Tibial nerve (tissue), 4 donors: ENCODE measurements at places on chromosomes 4 and X. TPM values are rescaled to one million over a fixed set of nuclear protein-coding genes. Genes with fewer than 3 reads are reported as not detected.

DNA sequence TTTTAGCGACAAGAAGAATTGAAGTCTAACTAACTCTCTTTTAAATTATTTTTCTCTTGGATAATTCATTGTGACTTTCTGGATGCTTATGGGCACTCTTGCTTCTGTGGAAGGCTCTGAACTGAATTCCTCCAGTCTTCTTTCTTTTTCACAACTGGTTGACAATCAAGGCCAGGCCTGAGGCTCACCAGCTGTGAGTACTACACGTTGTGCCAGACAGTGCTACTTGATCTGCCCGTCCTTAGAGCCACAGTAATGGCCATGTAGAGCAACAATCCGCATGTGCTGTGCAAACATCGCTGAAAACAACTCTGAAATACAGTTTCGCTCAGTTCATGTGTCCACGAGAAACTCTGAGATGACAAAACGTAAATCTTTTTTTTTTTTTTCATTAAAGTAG, 1336.3 kb upstream of the AGA start:
- no peaks in the 10 kb centered on the region for H3K4me1 ChIP-seq
- no peaks in the 10 kb centered on the region for H3K36me3 ChIP-seq
- no peak for DNase-seq
- H3K4me3 ChIP-seq, result no peak overlapping the region

DNA sequence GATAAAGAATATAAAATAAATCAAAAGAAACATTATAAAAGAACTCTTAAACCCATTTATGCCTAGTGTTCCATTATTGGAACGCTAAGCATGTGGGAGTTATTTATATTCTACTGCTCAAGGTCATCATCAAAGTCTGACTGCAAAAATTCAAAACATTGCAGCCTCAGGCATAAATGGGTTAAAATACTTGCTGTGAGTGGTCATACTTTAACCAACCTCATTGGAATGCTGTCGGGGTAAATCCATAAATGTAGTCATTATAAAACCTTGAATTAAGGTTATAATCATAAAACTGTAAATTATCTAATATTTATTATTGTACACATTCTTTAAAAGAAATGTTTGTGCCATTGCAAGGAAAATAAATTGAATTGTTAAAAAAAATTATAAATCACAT, 55.0 kb downstream of the RPS6KA6 start:
- H3K27me3 ChIP-seq, result no peaks in the 10 kb centered on the region
- H3K4me3 ChIP-seq, result no peak overlapping the region
- no peaks in the 10 kb centered on the region for H3K36me3 ChIP-seq
- no peak for DNase-seq
- no peaks in the 10 kb centered on the region for H3K4me1 ChIP-seq

- no peak overlapping the region for H3K4me3 ChIP-seq
- H3K27ac ChIP-seq, result no peak overlapping the region
- H3K27me3 ChIP-seq, result no peaks in the 10 kb centered on the region
Measured at GRCh38 chrX:118352566-118352965, 6.7 kb downstream of the WDR44 start.

The SPANXN2 gene
- total RNA-seq, result not detected

GRCh38 chrX:109501176-109501575, 19.3 kb upstream of the GUCY2F start:
- peaks cover 32% of the 10 kb centered on the region for H3K27me3 ChIP-seq
- no peak overlapping the region for H3K4me3 ChIP-seq
- no peaks in the 10 kb centered on the region for H3K4me1 ChIP-seq
- no peaks in the 10 kb centered on the region for H3K36me3 ChIP-seq
- H3K27ac ChIP-seq, result no peak overlapping the region
- no peak for DNase-seq

DNA sequence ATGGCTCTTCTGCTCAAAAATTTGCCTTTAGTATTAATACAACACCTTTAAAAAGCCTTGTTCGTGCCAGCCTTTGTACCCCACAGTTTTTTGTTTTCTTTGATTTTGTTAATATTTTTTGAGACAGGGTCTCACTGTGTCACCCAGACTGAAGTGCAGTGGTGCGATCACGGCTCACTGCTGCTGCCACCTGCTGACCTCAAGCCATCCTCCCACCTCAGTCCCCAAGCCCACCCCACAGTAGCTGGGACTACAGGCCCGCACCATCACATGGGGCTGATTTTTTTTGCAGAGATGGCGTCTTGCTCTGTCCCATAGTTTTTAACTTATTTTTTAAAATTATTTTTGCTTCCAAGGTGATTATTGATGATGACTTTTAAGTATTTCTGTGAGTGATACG, 134.0 kb downstream of the HTR2C start:
- H3K36me3 ChIP-seq, result no peaks in the 10 kb centered on the region
- H3K27me3 ChIP-seq, result no peaks in the 10 kb centered on the region

DNA sequence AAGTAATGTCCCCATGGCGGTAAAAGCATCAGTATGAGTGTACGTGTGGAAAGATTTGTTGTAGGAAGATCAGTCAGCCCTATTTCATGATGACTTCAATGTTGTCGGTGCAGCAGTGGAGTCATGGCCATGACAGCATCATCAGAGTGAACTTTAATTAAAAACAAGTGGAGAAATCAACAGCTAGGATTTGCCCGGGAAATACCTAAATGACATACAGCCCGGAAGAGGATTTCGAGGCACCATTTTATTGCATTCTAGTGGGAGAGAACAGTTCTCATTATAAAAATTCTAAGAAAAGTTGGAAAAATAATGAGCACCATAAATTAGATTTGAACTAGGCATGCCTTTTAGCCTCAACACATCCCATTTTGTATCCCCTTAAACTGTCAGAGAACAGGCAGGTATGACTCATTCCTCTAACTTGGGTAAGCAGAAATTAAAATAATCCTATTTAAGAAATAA, 170.1 kb downstream of the SHROOM3 start:
- H3K27ac ChIP-seq, result no peak overlapping the region
- no peaks in the 10 kb centered on the region for H3K27me3 ChIP-seq
- no peak overlapping the region for H3K4me3 ChIP-seq
- no peaks in the 10 kb centered on the region for H3K36me3 ChIP-seq
- no peaks in the 10 kb centered on the region for H3K4me1 ChIP-seq

GRCh38 chr4:114136069-114136468, 156.6 kb upstream of the ARSJ start:
- no peak for DNase-seq
- H3K4me3 ChIP-seq, result no peak overlapping the region
- peaks cover 18% of the 10 kb centered on the region for H3K4me1 ChIP-seq
- H3K27me3 ChIP-seq, result no peaks in the 10 kb centered on the region

DNA sequence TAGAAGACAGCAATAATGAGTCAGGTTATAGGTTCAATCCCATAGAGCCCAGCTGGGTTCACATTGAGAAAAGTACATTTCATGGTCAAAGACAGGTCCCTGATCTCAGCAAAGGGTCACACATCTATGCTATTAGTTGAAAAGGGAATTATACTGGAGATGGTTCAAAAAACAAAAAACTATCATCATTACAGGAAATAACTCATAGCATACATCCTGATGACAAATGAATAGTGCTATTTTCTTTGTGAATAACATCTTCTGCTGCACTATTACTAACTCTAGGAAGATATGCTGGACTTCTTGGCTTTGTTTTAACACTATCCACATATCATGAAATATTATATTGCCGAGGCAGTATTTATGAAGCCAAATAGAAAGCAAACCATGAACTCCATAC, 202.5 kb upstream of the MAB21L2 start:
- H3K27ac ChIP-seq, result no peak overlapping the region
- no peaks in the 10 kb centered on the region for H3K4me1 ChIP-seq
- no peaks in the 10 kb centered on the region for H3K36me3 ChIP-seq

DNA sequence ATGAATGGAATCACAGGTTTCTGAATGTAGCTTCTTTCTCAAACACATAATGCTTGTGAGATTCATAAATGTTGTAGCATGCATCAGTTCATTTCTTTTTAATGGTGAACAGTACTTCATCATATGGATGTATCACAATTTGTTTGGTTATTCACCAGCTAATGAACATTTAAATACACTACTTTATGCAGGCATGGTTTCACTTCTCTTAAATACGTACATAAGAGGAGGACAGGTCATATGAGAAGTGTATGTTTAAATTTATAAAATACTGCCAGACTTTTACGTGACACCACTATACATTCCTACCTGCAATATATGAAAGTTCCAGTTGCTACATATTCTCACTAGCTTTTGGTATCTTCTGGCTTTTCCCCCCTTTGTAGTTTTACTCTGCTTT, 65.4 kb downstream of the ANKRD17 start:
- H3K27me3 ChIP-seq, result no peaks in the 10 kb centered on the region
- H3K4me3 ChIP-seq, result no peak overlapping the region
- no peak for DNase-seq
- no peaks in the 10 kb centered on the region for H3K4me1 ChIP-seq
- H3K36me3 ChIP-seq, result no peaks in the 10 kb centered on the region
- no peak overlapping the region for H3K27ac ChIP-seq

GRCh38 chr4:105652286-105652888, 56.1 kb downstream of the INTS12 start:
- no peak overlapping the region for H3K4me3 ChIP-seq
- no peak overlapping the region for H3K27ac ChIP-seq
- H3K4me1 ChIP-seq, result no peaks in the 10 kb centered on the region
- H3K36me3 ChIP-seq, result no peaks in the 10 kb centered on the region
- H3K27me3 ChIP-seq, result no peaks in the 10 kb centered on the region

DNA sequence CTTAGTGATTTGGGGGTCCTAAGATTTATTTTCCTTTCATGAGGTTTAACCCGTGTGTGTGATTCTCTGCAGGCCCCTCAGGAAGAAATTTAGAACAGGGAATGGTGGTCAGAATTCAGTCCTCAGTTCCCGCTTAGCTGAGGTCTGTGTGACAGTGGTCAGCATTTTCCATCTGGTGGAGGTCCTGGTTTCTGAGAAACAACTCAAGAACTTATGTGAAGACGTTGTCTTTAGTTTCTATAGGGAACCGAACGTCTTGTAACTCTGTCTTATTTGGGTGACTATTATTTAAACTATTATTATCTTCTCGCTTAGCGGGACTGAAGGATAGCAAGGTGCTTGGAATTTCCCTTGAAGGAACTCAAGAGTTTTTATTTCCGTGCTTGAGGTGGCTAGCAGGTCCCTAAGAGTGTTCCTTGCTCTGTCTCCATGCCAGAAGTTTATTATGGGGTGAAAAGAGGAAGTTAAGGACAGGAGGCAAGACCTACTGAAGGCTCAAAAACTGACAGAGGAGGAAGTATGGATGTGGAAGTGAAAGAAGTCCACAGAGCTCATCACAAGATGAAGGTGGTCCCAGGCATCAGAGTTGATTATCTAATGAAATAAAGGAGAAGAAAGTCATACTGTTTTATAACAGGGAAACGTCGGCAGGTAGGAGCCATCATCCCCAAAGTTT, 9.4 kb downstream of the MGST2 start:
- H3K27ac ChIP-seq, result no peak overlapping the region
- DNase-seq, result no peak
- no peaks in the 10 kb centered on the region for H3K36me3 ChIP-seq
- no peaks in the 10 kb centered on the region for H3K4me1 ChIP-seq
- H3K4me3 ChIP-seq, result no peak overlapping the region

GRCh38 chr4:147550626-147551246, 66.5 kb upstream of the TMEM184C start:
- no peaks in the 10 kb centered on the region for H3K27me3 ChIP-seq
- no peak overlapping the region for H3K27ac ChIP-seq
- H3K36me3 ChIP-seq, result no peaks in the 10 kb centered on the region
- no peaks in the 10 kb centered on the region for H3K4me1 ChIP-seq

DNA sequence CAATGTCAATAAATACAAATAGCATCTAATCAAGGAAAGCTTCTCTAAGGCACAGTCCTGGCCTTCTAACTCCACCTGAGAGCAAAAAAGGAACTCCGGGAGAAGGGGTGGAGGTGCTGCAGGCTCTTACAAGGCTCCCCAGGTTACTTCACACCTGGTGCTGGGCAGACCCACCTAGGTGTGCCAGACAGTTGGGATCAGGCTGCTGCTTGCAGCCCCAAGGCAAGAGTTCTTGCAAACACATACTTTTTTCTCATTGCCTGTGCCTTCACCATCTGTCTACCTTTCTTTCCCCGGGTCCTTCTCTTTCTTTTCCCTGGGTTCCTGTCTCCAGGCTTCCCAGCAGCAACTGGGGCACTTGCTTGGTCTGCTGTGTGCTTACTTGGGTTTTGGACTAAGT, 81.4 kb upstream of the STIM2 start:
- H3K27me3 ChIP-seq, result no peaks in the 10 kb centered on the region
- H3K36me3 ChIP-seq, result no peaks in the 10 kb centered on the region
- no peak overlapping the region for H3K27ac ChIP-seq
- no peak overlapping the region for H3K4me3 ChIP-seq
- H3K4me1 ChIP-seq, result no peaks in the 10 kb centered on the region
- no peak for DNase-seq

DNA sequence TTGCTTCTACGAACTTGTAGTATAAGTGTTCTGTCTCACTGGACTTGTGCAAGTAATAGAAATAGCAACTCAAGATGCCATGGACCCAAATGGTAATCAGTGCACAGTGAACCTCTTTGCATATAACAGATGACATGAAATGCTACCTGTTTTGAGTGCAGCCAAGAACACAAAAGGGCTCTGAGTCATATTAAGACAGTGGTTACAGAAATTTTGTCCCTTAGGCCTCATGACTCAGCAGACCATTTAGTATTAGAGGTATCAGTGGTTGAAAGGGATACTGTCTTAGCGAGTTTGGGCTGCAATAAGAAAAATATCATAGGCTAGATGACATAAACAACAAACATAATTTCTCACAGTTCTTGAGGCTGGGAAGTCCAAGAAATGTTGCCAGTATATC, 502.9 kb upstream of the PCDH10 start:
- no peaks in the 10 kb centered on the region for H3K4me1 ChIP-seq
- H3K36me3 ChIP-seq, result no peaks in the 10 kb centered on the region
- H3K4me3 ChIP-seq, result no peak overlapping the region
- DNase-seq, result no peak

- no peaks in the 10 kb centered on the region for H3K27me3 ChIP-seq
- H3K36me3 ChIP-seq, result no peaks in the 10 kb centered on the region
- H3K27ac ChIP-seq, result no peak overlapping the region
- H3K4me1 ChIP-seq, result no peaks in the 10 kb centered on the region
- no peak overlapping the region for H3K4me3 ChIP-seq
Measured at GRCh38 chr4:87321888-87322287, 794 bp downstream of the HSD17B13 start.

- H3K4me3 ChIP-seq, result no peak overlapping the region
- no peak for DNase-seq
- H3K27me3 ChIP-seq, result no peaks in the 10 kb centered on the region
- no peaks in the 10 kb centered on the region for H3K36me3 ChIP-seq
- no peaks in the 10 kb centered on the region for H3K4me1 ChIP-seq
Measured at GRCh38 chr4:174564529-174564928, 42.2 kb upstream of the HPGD start.

The NDST4 gene
- total RNA-seq, result 0.20 TPM

GRCh38 chr4:25702848-25703247, 47.2 kb downstream of the SLC34A2 start:
- no peak overlapping the region for H3K27ac ChIP-seq
- no peak for DNase-seq
- no peaks in the 10 kb centered on the region for H3K4me1 ChIP-seq
- no peak overlapping the region for H3K4me3 ChIP-seq
- no peaks in the 10 kb centered on the region for H3K27me3 ChIP-seq
- no peaks in the 10 kb centered on the region for H3K36me3 ChIP-seq

The DMP1 gene
- total RNA-seq, result not detected

GRCh38 chr4:75422998-75423397, 91.2 kb downstream of the RCHY1 start:
- no peaks in the 10 kb centered on the region for H3K4me1 ChIP-seq
- H3K27me3 ChIP-seq, result no peaks in the 10 kb centered on the region
- H3K36me3 ChIP-seq, result no peaks in the 10 kb centered on the region
- H3K4me3 ChIP-seq, result no peak overlapping the region

GRCh38 chr4:117162976-117163375, 77.6 kb upstream of the TRAM1L1 start:
- H3K27me3 ChIP-seq, result no peaks in the 10 kb centered on the region
- no peaks in the 10 kb centered on the region for H3K4me1 ChIP-seq
- no peak overlapping the region for H3K4me3 ChIP-seq
- no peak overlapping the region for H3K27ac ChIP-seq
